ENCODE measurements at places on chromosomes 7 and 10.

- DNase-seq: no peak
Measured at GRCh38 chr10:75407713-75408508, 6.3 kb upstream of the ZNF503 start.

GRCh38 chr7:115911465-115911864 lies 119.1 kb downstream of the TFEC start:
- DNase-seq: peak; percentile 18

DNA sequence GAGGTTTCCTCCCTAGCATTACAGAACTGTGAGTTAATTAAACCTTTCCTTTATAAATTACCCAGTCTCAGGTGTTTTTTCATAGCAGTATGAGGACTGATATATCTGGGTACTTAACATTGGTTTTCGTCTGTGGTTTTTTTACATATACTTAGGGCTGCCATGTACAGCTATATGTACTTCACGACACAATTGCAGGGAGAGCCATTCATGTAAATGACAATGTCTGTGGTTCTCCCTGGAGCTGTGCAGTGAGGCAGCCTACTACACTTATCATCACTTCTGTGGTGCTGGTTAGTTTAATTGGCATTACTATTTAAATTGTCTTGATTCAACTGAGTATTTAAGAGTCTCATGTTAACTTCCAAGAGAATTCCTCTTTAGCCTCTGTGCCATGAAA lies 40.7 kb downstream of the AVL9 start:
- no peak for DNase-seq

DNA sequence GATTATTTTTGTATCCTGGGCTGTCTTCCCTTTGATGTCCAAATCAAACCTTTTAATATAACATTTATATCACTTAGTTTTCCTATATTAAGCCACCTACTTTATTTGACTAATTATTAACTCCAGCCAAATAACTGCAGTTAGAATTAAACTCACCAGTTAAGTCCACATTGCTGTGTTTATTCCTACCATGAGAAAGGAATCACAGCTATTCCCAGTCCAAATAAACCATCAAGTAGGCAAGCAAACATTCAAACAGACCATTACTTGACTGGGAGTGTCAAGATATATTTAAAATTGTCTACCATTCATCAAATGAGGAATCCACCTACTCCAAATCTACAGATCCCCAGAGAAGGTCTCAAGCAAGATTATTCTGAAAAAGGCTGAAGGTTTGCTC lies 22.4 kb downstream of the PDE1C start:
- DNase-seq: peak; percentile 87

GRCh38 chr10:15200626-15201025 lies 32.1 kb upstream of the NMT2 start:
- peak; percentile 97 for DNase-seq

GRCh38 chr7:73918926-73919693 lies 58.2 kb downstream of the TMEM270 start:
- no peak for DNase-seq

GRCh38 chr7:64951250-64951848 lies 39.5 kb downstream of the ZNF117 start:
- DNase-seq: peak; percentile 47
